ENCODE measurements at places on chromosomes 3 and 15.

GRCh38 chr3:194756460-194756779 is 70.7 kb downstream of the FAM43A start:
- DNase-seq, result no peak

DNA sequence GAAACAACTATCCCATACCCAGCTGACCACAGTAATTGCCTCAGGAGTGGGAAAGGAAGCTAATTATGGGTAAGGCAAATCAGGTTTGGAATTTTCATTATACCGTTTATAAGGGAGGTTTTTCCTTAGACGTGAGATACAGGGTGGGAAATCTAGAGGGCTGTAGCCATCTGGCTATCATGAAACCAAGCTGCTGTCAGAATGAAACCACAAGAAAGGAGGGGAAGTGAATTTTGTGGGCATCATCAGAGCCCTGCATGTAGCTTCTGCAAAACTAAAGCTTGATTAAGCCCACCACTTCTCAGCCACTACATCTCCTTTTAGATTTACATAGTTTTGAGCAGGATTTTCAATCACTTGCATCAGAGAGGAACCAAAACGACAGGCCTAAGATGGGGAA is 893.5 kb downstream of the TUSC7 start:
- DNase-seq, result no peak

DNA sequence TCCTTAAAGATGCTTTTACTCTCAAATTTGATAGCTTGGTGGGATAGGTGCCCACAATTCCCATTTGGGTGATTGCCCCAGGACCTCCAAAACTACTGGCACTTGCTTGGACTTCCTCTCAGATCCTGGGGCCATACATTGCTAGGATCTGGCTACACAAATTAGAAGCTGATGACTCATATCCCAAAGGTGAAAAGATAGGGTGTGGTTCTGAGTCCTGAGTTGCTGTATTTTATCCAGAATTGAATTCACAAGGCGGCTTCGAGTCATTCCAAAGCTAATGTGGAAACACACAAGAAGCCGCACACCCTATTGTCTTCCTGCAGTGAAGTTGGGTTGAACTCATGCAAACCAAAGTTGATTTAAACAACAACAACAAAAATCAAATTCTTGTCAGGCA is 53.4 kb downstream of the DUT start:
- no peak for DNase-seq

- DNase-seq, result no peak
These were observed 1.8 kb downstream of the GRK7 start for GRCh38 chr3:141764986-141765385.

GRCh38 chr3:41362638-41363559 is 163.6 kb downstream of the CTNNB1 start:
- no peak for DNase-seq

DNA sequence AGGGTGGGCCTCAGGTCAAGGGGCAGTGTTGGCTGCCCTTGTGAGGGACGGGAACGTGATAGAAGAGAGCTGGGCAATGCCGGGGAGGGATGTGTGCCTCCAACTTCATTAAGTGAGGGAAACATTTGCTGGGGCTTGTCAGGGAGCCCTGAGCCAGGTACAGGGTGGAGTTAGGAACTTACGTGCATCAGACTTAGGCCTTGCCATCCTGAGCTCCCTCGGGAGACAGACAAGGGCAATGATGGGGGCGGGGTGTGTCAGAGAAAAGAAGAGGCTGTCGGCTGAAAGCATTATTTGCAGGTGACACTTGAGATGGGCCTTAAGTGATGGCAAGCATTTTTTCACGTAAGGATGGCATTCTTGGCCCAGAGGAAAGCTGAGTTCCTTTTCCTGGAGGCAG is 1.6 kb downstream of the FAM131A start:
- DNase-seq, result no peak

GRCh38 chr3:138127636-138128365 is 4.4 kb downstream of the A4GNT start:
- DNase-seq, result no peak

GRCh38 chr3:11154036-11154952 is at the start of gene HRH1:
Gene HRH1, plus strand, starts transcription at chr3:11154493. Its CDS starts 104,545 bp downstream, at chr3:11259038.
- DNase-seq, result peak; percentile 43

DNA sequence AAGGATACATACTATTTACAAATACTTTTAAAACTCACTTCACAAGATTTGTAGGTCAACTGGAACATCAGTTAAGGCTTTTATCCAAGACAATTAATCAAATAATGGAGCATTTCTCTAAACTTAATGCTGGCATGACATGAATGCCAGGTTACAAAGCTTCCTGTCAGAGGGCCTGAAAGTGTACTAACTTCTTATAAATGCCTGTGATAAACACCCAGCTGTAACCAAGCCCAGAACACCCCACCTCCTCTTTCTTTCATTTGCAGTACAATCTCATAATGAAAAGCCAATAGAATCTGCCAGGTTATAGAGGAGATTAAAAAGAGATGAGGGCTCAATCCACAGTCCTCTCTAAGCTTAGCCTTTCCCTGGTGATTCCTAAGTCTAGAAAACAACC is 214.4 kb downstream of the OSBPL10 start:
- no peak for DNase-seq

GRCh38 chr3:98521897-98522543 is 682 bp downstream of the CLDND1 start:
- peak; percentile 70 for DNase-seq

- no peak for DNase-seq
These were observed 48.8 kb downstream of the EPHA6 start for GRCh38 chr3:96863129-96863740.

DNA sequence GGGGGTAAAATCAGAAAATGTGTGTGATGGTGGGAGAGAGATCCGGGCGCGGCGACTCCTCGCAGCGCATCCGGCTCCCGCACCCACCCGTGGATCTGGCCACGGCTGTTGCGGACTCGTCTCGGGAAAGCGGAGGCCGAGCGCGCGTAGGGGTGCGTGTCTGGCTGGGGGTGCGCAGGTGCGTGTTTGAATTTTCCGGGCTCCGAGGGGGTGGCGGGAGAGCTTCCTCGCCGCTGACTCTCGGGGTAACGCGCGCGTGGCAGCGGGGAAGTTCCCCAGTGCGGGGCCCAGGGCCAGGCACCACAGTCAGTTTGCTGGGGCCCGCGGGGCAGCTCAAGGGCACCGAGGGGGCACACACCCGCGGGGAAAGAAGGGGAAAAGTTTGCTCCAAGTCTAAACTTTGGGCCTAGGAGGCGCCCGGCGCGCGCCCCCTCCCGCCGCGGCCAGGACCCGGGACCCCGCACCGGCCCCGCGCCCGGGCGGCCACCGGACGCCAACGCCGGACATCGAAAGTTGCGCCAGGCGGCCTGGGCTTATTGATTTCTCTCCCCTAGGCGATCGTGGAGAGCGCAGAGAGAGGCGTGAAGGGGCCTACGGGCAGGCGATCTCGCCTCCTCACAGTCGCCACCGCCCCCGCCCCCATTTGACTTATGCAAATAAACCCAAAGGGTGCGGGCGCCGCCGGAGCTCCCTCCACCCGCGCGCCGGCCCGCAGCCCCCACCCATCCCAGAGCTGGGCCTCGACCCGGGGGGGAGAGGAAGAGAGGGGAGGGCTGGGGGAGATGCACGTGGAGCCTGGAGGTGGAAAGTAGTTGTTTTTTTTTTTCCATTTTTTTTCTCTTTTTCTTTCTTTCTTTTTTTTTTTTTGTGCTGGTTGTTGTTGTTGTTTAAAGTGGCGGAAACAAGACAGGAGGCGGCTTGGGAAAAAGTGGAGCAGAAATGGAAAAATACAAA is 639 bp downstream of the FOXP1 start:
- DNase-seq, result peak; percentile 81

GRCh38 chr3:146189519-146190173 is 28.7 kb upstream of the PLOD2 start:
- no peak for DNase-seq

DNA sequence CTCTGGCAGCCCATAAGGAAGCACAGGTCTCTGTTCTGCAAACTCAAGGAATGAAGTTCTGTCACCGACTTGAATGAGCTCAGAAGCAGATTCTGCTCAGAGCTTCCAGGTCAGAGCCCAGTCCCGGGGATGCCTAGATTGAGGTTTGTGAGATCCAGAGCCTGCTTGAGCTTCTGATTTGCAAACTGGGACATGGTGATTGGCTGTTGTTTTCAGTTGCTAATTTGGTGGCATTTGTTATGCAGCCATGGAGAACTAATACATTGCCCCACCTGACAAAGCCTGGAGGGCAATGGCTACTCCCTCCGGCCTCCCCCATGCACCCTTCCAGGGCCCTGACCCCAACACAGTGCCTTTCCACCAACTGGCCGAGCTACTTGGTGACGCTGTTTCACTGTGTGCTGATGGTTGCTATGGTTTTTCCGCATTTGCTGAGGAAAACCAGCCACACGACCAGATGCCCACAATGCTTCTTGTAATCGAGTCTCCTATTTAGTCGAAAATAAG is 379.5 kb upstream of the ATP10A start:
- DNase-seq, result no peak

DNA sequence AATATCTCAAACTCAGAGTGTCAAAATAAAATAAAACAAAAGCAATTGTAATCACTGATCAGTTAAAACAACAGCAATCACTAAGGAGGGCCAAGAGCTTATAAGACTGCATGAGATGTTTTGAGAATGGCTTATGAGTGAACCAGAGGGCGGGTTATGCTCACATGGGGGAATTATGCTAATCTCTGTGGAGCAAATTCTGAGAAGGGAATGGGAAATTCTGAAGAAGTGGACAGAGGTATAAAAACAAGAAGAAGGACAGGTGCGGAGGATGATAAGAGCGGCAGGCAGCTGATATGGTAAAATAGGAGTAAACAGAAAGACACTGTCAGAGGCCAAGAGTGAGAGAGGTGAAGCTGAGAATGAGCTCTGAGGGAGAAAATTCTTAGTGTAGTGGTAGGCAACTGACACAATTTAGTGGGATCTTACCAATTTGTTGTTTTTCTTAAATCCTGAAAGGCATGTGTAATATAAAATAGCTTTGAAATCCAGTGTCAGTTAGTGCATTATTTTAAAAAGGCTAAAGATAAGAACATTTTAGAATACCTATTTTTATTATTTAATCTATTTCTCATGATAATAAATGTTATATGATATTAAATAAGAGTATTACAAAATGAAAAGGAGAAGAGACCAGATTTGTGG is 133.8 kb downstream of the SPATA16 start:
- DNase-seq, result no peak

DNA sequence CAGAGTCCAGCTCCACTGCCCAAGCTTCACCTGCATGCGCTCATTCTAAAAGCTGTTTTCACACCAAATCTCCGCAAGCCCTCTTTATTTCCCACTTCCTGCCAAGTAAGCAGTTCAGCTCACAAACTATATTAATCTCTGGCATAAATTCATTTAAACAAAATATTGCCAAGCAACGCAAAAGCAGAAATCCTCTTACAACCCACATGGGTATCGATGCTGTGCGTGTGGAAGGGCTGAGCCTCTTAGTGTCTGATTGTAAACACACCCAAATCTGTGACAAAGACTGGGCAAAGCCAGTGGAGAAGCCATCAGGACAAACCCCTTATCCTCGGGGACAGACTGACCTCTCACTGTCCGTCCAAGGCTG is 124.3 kb upstream of the ATP2B2 start:
- DNase-seq, result no peak

- no peak for DNase-seq
These were observed 580.5 kb downstream of the OTOL1 start for GRCh38 chr3:162077108-162077507.

DNA sequence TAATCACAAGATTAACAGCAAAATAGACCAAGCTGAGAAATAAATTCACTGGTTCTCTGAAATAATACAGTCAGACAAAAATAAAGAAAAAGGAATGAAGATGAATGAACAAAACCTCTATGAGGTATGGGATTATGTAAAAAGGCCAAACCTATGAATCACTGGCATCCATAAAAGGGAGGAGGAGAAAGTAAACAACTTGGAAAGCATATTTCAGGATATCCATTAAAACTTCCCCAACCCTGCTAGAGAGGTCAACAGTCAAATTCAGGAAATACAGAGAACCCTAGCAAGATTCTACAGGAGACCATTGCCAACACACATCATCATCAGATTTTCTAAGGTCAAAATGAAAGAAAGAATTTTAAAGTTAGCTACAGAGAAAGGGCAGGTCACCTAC is 649.7 kb upstream of the CBLB start:
- no peak for DNase-seq

- peak; percentile 89 for DNase-seq
These were observed 71.6 kb upstream of the RPL35A start for GRCh38 chr3:197878427-197878826.

DNA sequence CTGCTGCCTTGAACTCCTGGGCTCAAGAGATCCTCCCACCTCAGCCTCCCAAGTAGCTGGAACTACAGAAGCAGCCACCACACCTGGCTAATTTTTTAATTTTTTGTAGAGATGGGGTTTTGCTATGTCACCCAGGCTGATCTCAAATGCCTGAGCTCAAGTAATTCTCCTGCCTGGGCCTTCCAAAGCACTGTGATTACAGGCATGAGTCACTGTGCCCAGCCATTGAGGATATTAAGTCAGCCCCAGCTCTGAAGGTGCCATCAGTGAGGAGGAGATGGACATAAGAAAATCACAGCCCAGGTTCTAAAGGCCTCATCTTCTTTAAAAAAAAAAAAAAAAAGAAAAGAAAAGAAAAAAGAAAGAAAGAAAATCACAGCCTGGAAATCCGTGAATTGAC is 26.6 kb upstream of the PSTPIP1 start:
- DNase-seq, result no peak

GRCh38 chr3:60855250-60855649 is 396.0 kb downstream of the FHIT start:
- no peak for DNase-seq

- peak; percentile 50 for DNase-seq
These were observed 514 bp downstream of the IGF2BP2 start for GRCh38 chr3:185824051-185825005.

GRCh38 chr15:68017201-68017600 is 36.9 kb upstream of the PIAS1 start:
- DNase-seq, result no peak

DNA sequence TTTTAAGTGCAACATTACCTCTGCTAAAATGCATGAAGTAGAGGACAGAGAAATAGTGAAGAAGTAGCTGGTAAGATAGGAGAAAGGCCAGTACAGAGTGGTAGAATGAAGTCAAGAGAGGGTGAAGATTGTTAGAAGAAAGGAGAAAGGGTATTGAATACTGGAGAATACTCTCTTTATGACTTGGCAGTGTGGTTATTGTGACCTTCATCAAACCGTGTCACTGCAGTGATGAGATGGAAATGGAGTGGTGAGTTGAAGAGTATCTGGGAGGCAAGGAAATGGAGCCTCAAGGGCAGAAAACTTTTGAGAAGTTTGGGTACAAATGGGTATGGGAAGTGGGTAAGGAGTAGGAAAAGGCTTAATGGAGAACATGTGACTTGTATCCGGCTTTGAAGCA is 24.7 kb downstream of the MINDY2 start:
- DNase-seq, result no peak

GRCh38 chr3:172808969-172809546 is 58.5 kb downstream of the ECT2 start:
- DNase-seq, result no peak

All from stimulated activated CD8-positive, alpha-beta memory T cell treated with anti-CD3 and anti-CD28 coated beads, Interleukin-4, amount 100 ng/mL, for 48 hours (primary cell).